ENCODE measurements at places on chromosomes 7 and 10. TPM values are rescaled to one million over a fixed set of nuclear protein-coding genes. Genes with fewer than 3 reads are reported as not detected.

GPR26 gene
- total RNA-seq, result not detected

SFTPA1 gene
- total RNA-seq, result 10,352 TPM

CTBP2 gene
- total RNA-seq, result 73.0 TPM

ADAMTS14 gene
- 0.53 TPM for total RNA-seq

MGAM2 gene
- 1.4 TPM for total RNA-seq

C10orf62 gene
- not detected for total RNA-seq

DNA sequence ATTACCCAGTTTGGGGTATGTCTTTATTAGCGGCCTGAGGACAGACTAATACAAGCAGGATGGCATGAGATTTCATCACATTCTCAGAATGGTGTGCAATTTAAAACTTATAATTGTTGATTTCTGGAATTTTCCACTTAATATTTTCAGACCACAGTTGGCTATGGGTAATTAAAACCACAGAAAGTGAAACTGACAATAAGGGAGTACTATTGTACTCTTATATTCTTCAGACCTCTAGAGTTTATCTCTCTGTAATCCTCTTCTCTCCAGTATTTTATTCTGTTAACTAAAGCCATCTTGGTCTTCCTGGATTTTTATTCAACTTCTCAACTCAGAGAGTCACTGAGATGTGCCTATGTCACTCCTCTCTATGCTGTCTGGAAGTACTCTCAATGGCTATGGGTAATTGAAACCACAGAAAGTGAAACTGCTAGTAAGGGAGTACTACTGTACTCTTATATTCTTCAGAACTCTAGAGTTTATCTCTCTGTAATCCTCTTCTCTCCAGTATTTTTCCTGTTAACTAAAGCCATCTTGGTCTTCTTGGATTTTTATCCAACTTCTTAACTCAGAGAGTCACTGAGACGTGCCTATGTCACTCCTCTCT lies 118.3 kb downstream of the PPP1R17 start:
- no peak overlapping the region for H3K4me3 ChIP-seq
- no peaks in the 10 kb centered on the region for H3K4me1 ChIP-seq
- no peak for DNase-seq
- H3K27me3 ChIP-seq, result no peaks in the 10 kb centered on the region

DNA sequence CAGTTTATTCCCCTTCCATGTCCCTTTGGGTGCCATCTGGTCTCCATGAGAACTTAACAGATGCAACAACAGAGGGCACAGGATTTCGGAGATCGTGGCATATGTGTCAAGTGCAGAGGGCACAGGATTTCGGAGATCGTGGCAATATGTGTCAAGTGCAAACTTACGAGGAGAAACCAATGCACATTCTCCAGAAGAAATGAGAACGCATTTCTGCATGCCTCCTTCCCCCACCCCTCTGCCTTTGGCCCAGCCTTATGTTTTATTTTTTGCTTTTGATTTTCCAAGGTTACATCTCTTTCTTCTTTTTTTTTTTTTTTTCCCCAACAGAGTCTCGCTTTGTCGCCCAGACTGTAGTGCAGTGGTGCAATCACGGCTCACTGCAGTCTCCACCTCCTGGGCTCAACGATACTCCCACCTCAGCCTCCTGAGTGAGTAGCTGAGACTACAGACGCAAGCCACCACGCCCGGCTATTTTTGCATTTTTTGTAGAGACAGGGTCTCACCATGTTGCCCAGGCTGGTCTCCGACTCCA lies 586 bp upstream of the ANKRD26 start:
- no peaks in the 10 kb centered on the region for H3K27me3 ChIP-seq
- peak overlapping the region; percentile 86 for H3K4me3 ChIP-seq
- H3K27ac ChIP-seq, result peak overlapping the region; percentile 89
- peaks cover 17% of the 10 kb centered on the region for H3K4me1 ChIP-seq
- peaks cover 6% of the 10 kb centered on the region for H3K36me3 ChIP-seq
- no peak for DNase-seq

GRCh38 chr7:5425507-5426225 lies 2.0 kb upstream of the TNRC18 start:
- peak; percentile 86 for DNase-seq
- H3K27me3 ChIP-seq, result no peaks in the 10 kb centered on the region
- H3K4me3 ChIP-seq, result peak overlapping the region; percentile 96
- no peaks in the 10 kb centered on the region for H3K36me3 ChIP-seq
- peaks cover 28% of the 10 kb centered on the region for H3K4me1 ChIP-seq
- H3K27ac ChIP-seq, result peak overlapping the region; percentile 99

DNA sequence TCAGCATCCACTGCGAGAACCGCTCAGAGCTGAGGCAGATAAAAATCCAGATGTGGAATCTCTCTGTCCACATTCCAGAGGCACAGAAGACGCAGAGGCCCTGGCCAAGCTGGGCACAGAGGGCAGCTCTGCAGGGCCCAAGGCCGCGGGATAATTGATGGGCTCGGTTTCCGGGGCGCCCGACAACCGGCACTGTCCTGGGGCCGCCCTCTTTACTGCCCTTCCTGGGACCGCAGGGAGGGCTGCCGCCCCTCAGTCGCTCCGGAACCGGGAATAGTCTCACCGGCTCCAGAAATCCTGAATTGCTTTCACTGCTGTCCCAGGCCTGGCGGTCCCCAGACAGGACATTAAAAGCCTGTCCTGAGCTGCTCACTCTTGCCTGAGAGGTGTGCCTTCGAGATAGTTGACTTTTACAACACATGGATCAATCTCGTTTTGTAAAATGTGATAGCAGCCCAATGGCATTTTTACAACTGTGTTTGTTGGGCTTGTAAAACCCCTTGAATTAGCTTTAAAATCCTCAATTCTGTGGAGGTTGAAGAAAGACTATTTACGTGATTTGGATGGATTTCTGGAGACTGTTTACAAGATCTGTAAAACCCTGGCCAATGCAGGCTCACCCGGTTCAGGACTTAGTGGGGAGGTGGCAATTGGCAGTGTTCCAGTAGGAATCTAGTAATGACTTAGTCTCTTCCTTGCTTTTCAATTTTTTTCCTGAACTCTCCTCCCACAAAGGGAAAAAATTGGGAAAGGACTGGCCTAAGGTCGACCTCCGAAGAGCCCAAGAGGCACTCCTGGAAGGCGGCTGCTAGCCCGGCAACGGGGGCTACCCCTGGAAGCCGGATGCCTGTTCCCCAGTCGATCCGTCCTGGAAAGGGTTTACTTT lies 1.4 kb upstream of the HOXA6 start:
- DNase-seq, result no peak
- peak overlapping the region; percentile 89 for H3K27ac ChIP-seq
- no peaks in the 10 kb centered on the region for H3K36me3 ChIP-seq
- peaks cover 82% of the 10 kb centered on the region for H3K27me3 ChIP-seq

DNA sequence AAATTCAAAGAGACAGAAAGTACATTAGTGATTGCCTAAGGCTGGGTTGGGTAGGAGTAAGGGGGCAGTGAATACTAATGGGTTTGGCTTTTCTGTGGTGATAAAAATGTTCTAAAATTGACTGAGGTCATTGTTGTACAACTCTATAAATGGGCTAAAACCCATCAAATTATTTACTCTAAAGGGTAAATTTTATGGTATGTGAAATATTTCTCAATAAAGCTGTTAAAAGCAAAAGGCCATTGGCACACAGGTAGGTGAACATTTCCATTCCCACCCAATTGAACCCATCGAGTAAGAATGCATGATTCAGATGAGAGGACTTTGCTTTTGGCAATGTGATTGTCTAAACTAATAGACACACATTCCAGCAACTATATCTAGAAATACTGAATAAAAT lies 579.4 kb downstream of the GATA3 start:
- H3K4me3 ChIP-seq, result no peak overlapping the region
- no peak overlapping the region for H3K27ac ChIP-seq
- no peaks in the 10 kb centered on the region for H3K36me3 ChIP-seq
- H3K4me1 ChIP-seq, result no peaks in the 10 kb centered on the region
- H3K27me3 ChIP-seq, result no peaks in the 10 kb centered on the region
- DNase-seq, result no peak

DNA sequence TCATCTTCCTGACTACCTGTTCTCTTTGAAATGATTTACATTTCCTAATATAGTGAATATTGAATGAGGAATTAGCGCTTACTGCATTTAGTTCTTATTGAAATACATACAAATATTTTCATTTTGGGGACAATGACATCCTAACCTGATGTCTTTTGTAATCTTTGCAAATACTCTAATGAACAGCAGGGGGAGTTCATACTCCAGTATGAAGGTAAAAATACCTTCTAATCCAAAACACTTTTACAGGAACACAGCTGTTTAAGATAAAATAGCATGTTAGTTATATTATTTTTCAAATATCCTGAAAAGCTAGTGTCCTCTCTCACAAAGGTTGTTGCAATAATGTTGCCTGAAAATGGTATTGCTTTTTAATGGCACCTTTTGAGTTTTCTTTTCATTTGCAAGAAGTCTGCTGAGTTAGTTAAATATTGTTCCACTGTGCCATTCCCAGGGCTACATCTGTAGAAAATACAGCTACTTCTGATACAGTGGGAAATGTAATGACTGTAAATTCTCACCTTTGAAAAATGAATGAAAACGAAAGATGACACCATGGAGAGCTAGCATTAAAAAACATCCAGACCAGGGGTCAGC lies 400.0 kb downstream of the PHF14 start:
- no peaks in the 10 kb centered on the region for H3K4me1 ChIP-seq
- no peaks in the 10 kb centered on the region for H3K27me3 ChIP-seq
- H3K27ac ChIP-seq, result no peak overlapping the region
- no peaks in the 10 kb centered on the region for H3K36me3 ChIP-seq
- DNase-seq, result no peak

- no peak overlapping the region for H3K27ac ChIP-seq
- no peaks in the 10 kb centered on the region for H3K36me3 ChIP-seq
These were observed 8.0 kb upstream of the GRK5 start for GRCh38 chr10:119199231-119199992.

DNA sequence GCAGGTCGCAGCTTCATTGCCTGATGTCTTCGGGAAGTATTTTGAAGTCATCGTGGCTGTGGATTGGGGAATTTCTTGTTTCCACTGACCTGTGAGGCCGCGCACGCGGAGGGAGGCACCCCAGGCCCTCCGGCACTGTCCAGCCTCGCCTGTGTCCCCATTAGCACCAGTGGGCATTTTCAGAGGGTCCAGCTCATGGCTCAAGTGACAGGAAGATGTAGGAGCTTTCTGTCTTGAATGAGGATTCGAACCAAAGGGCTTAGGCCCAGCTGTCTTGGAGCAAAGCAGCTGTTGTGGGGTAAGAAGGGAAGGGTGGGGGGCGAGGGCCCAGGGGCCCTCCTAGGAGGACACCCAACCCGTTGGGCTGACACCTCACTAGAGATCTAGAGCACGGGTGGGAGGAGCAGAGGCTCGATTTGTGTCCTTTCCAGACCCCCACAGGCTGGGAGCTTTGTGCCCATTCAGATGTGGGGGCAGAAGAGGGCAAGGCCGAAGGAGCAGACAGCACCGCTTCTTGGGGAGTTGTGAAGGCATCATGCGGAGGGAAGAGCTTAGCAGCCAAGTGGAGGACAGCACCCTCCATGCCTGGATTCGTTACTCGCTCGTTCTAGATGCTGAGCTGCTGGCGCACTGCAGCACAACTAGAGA lies 914 bp downstream of the ZNF37A start:
- DNase-seq, result no peak
- H3K27me3 ChIP-seq, result no peaks in the 10 kb centered on the region
- peaks cover 29% of the 10 kb centered on the region for H3K36me3 ChIP-seq
- peak overlapping the region; percentile 85 for H3K4me3 ChIP-seq
- H3K27ac ChIP-seq, result peak overlapping the region; percentile 91
- H3K4me1 ChIP-seq, result peaks cover 13% of the 10 kb centered on the region

GRCh38 chr7:90188281-90188680 lies 23.3 kb upstream of the STEAP2 start:
- H3K4me1 ChIP-seq, result no peaks in the 10 kb centered on the region
- no peak overlapping the region for H3K27ac ChIP-seq
- H3K36me3 ChIP-seq, result no peaks in the 10 kb centered on the region

- H3K4me1 ChIP-seq, result no peaks in the 10 kb centered on the region
- no peak for DNase-seq
- no peak overlapping the region for H3K4me3 ChIP-seq
- no peak overlapping the region for H3K27ac ChIP-seq
- H3K27me3 ChIP-seq, result no peaks in the 10 kb centered on the region
These were observed 93.6 kb downstream of the CACNB2 start for GRCh38 chr10:18233775-18234174.

DNA sequence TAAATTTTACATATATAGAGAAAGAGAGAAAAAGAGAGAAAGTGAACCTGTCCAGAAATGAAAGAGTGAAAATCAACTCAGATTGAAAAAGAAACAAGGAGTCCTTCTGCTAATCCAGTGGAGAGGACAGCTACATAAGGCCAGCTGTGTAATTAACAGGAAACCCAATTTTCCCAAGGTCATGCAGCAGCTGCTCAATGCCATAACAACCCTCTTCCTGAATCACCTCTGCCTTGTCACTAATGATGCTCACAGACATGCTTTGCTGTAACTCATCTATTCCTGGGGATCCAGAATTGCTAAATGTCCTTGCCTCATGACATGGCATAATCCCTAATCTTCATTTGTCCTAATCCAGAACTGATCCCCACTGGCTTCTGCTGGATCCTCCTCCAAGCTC lies 288.6 kb downstream of the NEBL start:
- no peak overlapping the region for H3K4me3 ChIP-seq
- H3K36me3 ChIP-seq, result no peaks in the 10 kb centered on the region
- H3K27ac ChIP-seq, result no peak overlapping the region
- no peaks in the 10 kb centered on the region for H3K4me1 ChIP-seq

DNA sequence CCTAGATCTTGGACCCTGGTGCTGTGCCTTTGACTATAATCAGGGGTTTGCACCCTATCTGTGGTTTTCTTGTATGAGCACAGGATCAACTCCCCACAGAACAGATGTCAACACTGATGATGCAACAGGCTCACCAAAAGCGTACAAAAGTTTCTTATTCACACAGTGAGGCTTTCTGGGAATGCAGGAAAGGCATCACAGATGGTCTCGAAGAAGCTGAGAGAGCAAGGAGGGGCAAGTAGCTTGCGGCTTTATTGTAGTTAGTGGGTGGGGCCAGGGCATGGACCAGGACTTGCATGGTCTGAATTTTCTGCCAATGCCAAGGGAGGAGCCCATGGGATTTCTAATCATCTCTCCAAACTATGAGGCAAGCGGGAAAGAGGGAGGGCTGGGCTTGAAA lies 46.2 kb downstream of the SEC61G start:
- no peak for DNase-seq
- H3K4me1 ChIP-seq, result no peaks in the 10 kb centered on the region
- H3K36me3 ChIP-seq, result no peaks in the 10 kb centered on the region
- H3K4me3 ChIP-seq, result no peak overlapping the region

DNA sequence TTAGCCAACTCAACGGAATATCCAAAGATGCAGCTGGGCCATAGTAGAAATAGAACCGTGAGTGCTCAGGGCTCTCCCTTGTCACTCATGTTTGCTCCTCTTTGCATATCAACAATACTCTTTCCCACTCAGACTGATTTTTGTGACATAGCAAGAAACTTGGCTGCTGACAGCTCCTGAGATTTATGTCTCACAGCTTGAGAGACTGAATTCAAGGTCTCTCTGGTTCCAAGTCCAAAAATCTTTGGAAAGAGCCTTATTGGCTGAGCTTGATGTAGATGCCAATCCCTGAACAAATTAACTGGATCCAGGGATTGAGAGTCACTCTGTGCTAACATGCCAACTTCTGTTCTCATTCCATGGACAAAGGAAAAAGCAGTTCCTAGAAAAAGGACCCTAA lies 30.4 kb downstream of the LSM5 start:
- no peak overlapping the region for H3K4me3 ChIP-seq
- H3K27me3 ChIP-seq, result no peaks in the 10 kb centered on the region
- no peak for DNase-seq
- no peak overlapping the region for H3K27ac ChIP-seq
- no peaks in the 10 kb centered on the region for H3K36me3 ChIP-seq

GRCh38 chr7:137893143-137893742 lies 46.5 kb upstream of the DGKI start:
- DNase-seq, result no peak
- no peak overlapping the region for H3K27ac ChIP-seq
- no peak overlapping the region for H3K4me3 ChIP-seq
- no peaks in the 10 kb centered on the region for H3K27me3 ChIP-seq

GRCh38 chr10:104391150-104391968 lies 37.7 kb downstream of the CFAP58 start:
- DNase-seq, result no peak
- no peak overlapping the region for H3K4me3 ChIP-seq
- no peak overlapping the region for H3K27ac ChIP-seq
- no peaks in the 10 kb centered on the region for H3K36me3 ChIP-seq

Measured in lower lobe of right lung (tissue), 2 donors.